Activated CD4-positive, alpha-beta T cell treated with anti-CD3 and anti-CD28 coated beads, Interleukin-2, amount 50 U/mL, for 4 hours (primary cell): ENCODE measurements at places on chromosomes 4 and X.

DNA sequence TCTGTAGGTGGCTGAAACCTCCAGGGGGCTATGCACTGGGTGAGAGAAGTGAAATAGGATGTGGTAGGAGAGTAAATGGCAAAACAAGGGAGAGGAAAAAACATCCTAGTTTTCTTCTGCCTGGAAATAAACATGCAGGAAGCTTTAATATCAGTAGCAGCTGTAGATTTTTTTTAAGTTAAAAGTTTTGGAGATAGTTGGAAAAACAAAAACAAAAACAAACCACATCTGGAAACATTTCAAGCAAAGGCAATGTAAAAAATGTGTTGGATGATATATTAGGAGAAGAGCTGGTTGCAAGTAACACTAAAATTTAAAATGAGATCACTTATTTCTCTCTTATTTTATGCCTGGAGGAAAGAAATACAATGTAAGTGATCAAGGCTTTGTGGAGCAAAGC lies 388.0 kb downstream of the SPRY1 start:
- DNase-seq, result no peak

- no peak for DNase-seq
These were observed 2.8 kb downstream of the ARMCX2 start for GRCh38 chrX:101656817-101657216.

DNA sequence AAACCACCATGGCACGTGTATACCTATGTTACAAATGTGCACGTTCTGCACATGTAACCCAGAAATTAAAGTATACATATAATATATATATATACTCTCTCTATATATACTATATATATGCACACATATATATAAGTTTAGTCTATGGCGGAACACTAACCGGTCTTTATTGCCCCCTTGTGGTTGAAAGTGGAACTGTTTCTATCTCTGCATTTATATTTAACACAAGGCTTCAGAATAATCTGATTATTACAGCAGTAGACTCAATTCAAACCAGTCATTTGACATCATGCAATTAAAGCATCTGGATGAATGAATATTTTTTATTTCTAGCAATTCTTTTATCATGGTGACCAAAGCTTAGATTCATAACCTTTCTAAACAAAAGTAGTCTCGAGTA lies 14.6 kb downstream of the RAB9B start:
- DNase-seq, result no peak

GRCh38 chrX:149939655-149939904 lies 1.3 kb upstream of the EOLA2 start:
- no peak for DNase-seq

DNA sequence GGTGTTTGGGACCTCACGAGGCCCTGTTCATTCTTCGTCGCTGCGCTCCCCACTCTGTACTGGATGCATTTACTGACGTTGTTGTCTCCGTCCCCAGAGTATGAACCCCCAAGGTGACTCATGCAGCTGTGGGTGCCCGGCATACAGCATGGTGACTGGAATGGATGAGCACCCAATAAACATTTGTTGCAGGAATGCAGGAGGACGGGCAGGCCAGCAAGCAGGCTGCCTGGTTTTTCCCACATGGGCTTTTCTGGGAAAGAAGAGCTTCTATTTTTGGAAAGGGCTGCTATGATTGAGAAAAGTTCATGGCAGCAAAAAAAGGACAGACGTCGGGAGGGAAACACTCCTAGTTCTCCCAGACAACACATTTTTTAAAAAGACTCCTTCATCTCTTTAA lies 893 bp upstream of the SOD3 start:
- DNase-seq, result no peak

- DNase-seq, result no peak
These were observed 409 bp upstream of the MPP1 start for GRCh38 chrX:154805696-154806091.

GRCh38 chr4:119498527-119498926 lies 130.1 kb downstream of the PDE5A start:
- DNase-seq, result no peak

DNA sequence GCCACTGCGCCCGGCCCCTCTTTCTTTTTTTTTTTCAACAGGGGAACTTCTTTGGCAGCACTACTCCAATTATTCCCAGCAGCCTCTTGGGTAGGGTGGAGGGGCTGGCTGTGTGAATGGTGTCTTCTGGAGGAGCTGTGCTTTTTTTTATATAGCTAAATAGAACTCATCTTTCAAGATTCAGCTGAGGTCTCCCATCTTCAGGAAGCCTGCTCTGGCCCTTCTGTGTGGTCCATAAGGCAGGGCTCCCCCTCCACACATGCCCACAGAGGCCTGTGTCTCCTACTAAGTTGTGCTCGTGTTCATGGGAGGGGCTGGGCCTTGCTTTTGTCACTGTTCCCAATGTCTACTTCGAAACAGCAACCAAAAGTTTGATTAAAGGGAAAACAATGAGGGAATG lies 116.8 kb downstream of the AFAP1 start:
- DNase-seq, result no peak

DNA sequence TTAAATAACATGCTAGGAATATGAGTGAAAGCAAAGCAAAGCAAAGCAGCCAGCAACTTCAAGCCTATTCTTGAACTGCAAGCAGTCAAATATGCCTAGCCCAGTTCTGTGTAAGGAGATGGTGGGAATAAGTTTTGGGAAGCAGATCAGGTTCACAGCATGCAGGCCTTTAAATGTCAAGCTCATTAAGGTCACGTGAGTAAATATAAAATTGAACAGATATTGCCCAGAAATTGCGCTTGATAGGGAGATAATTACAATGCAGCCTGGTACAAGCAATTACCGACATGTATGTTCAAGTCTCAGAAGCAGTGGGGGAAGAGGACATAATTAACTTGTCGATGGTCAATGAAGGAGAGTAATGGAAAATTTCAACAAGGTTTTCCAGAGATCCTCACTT lies 6.0 kb downstream of the GNPDA2 start:
- DNase-seq, result no peak

DNA sequence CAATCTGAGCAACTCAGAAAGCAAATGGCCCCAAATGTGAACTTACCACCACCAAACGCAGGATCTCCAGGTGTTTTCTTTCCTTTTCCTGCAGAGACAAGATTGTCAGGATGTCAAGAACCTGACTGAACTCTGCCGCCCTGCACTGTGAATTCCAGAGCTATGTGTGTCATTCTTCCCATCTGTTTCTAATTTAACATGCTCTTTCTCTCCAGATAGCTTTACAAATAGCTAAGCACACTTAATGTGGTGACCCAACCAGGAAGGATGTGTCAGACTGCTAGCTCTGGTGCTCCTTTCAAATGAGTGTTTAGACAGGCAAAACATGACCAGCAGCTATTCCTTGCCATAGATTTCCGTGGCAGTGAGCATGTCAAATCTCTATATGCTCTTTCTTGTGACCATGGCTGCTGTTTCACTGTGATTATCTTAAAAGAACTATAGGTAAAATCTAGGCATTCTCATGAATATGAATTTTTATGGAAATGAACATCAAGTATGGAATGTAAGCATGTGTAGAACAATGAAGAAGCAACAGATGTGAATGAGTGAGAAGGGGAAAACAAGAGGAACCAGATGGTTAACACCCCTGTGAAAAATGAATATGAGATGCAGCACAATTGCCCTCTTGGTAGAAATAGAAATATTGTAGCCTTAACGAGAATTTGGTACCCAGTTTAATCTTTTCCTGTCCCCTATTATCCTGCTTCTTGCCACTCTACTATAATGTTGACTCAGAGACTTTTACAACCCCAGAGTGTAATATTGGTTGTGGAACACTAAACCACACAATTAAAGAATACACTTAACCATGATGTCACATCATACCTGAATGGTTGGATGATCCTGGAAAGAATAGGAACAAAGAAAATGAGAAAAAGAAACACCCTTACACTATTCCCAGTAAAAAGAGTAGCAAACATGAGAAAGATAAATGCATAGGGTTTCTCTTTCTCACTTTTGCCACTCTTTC lies 247.8 kb upstream of the DKK2 start:
- no peak for DNase-seq

GRCh38 chr4:172826346-172826745 lies 342.3 kb upstream of the GALNT7 start:
- DNase-seq, result no peak

GRCh38 chr4:20042769-20043168 lies 208.9 kb upstream of the SLIT2 start:
- DNase-seq, result no peak

DNA sequence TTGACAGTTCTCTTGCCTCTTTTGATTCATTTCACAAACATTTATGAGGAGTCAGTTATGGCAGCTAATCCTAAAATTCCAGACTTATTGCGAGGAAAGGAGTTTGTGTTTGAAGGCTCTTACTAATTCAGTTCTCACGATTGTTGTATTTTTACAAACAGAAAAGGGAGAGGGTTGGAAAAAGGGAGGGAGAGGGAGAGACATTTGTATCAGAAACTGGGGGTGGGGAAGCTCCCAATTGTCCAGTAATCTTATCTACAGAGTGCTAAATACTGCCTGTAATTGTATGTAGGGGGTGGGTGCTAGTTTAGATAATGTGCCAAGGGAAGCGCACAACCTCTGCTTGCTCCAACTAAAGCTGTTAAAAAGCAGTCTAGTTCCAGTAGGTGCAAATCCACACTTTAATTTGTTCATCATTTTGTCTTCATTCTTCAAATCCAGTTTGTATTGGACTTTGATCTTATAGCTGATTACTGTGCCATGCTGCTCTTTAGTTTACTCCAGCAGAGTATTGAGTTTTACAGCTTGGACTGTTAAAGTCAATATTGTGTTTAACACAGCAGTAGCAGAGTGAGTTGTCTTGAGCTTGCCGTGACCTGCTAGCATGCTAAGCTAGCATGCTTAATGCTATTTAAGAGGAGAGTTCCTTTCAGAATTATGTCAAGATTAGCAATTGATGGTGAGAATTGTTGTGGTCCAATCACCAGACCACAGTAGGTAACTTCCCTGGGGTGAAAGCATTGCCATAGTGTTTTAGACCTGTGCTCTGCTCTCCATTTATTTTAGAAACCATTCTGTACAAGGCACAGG lies 13.9 kb downstream of the FNIP2 start:
- DNase-seq, result no peak

DNA sequence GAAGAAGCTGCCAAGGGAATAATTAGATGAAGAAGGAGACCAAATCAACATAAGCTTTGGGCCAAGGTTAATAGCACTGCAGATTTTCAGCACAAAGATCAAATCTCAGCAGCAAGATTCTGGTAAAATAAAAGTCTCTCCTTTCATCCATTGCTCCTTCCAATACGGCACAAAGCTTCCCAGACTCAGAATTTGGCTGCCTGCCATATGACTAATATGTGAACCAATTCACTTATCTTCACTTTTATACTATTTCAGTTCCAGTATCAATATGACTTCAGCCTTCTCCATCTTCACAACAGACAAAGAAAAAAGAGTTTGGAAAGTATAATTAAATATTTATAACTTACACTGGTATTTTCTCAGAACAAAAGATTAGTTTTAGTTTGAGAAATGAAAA lies 978.3 kb upstream of the GRID2 start:
- DNase-seq, result no peak

- DNase-seq, result no peak
These were observed 317 bp downstream of the CMC4 start for GRCh38 chrX:155070663-155070974.

DNA sequence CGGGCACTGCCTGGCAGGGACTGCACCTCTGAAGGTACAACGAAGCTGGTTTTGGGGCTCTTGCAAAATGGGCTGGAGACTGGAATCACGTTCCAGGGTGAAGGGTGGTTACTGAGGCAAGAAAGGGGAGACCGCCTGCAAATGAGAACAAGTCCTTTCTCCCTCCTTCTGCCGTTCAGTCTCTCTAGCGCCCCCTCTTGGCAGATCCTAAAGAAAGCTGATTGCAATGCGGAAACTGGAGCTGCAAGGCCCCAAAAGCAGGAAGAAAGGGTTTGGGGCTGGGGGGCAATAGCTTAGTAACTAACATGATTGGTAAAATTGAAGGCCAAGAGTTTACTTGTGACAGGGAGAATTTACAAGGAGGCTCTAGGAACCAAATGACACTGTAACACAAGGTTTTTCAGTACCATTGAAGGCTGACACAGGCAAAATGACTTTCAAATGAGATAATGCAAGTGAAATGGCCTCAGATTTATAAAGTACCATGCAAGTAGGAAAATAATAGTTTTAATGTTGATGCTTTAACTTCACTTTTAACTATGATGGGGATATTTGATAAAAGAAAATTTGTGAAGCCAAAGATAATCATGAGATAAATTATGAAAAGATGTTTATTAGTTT lies 222.7 kb upstream of the HAND2 start:
- no peak for DNase-seq

- peak; percentile 35 for DNase-seq
These were observed 1.2 kb downstream of the CPEB2 start for GRCh38 chr4:15003401-15003890.

GRCh38 chrX:23992431-23992830 lies 34.6 kb downstream of the KLHL15 start:
- no peak for DNase-seq

GRCh38 chrX:55169782-55170181 lies 50.4 kb upstream of the PAGE5 start:
- no peak for DNase-seq
